ENCODE measurements at places on chromosomes 6 and 20.

GRCh38 chr6:10511477-10511876 is 9.7 kb upstream of the GCNT2 start:
- no peak for DNase-seq

DNA sequence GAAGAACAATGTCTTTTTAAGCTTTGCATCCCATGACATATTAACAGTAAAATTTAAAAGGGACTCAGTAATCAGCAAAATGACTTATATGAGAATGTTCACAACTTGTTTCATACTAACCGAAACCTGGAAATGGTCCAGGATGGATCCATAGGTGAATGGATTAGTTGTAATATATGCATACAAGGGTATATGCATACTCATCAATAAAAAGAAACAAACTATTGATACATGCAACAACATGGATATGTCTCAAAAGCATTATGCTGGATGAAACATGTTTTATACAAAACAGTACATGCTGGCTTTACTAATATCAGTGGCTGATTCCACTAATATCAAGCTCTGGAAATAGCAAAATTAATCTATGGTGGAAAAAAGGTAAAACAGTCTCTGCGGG is 108.5 kb upstream of the HIVEP1 start:
- DNase-seq = no peak

GRCh38 chr6:115582386-115582785 is 478.3 kb downstream of the FRK start:
- DNase-seq = no peak

DNA sequence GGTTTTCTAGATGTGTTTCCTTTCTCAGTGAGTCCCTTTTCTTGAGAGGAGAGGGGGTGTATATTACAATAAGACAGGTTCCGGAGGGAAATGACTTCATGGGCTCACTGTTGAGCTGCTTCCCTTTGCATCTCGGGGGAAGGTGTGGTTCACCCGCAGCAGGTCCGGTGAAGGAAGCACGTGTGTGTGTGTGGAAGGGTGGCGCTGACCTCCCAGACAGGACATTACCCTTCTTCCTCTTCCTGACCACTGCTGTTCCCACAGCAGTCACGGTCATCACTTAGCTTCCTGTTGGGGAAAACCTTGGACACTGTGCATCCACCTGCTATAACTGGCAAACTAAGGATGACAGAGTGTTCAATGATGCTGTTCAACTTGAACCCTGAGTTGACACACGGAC is 83.6 kb downstream of the PLEKHG1 start:
- DNase-seq = no peak

- DNase-seq = no peak
Measured at GRCh38 chr20:10864076-10864672, 190.4 kb upstream of the JAG1 start.

Measured in right lung (tissue), 10 donors.